ENCODE measurements at places on chromosomes 4 and X.
A peak's percentile ranks its signal among the peaks of the same experiment; 100 is the strongest.

- DNase-seq: no peak
These were observed 29.2 kb downstream of the LGI2 start for GRCh38 chr4:25001509-25001908.

DNA sequence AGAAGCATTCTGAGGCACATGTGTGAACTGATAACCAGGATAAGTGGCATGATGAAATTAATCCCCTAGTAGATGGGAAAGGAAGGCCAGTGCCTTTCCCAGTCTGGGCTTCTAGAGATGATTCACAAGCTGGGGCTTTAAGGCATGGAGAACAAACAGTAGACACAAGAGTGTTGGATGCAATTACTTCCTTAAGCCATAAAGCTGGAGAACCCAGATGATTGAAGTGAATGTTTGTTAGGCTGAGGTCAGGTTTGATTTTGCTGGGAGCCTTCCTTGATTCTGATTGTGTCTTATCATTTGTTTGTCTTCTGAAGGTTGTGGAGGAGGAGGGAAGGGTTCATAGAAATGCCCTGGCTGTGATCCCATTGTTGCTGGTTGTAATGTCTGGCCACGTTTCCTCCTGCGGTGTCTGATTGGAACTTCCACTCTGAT lies 125.2 kb downstream of the NHS start:
- no peak for DNase-seq

DNA sequence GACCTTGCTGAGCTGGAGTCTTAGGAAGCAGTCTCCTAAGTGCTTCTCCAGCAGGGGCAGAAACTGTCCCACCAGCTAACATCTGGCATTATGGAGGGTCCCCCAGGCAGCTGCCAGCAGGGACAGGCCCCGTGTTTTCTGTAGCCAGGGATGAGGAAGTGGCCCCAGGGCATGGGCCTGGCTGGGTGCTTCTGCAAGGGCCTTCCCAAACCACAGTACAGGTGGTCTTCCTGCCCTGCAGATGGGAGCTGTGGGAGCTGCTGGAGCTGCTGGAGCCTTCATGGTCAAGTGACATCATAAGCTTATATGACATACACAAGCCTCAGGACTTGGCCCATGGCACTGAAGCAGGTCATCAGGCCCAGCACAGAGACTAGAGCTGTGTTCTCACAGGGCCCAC lies 5.0 kb upstream of the MSANTD1 start:
- DNase-seq: no peak

DNA sequence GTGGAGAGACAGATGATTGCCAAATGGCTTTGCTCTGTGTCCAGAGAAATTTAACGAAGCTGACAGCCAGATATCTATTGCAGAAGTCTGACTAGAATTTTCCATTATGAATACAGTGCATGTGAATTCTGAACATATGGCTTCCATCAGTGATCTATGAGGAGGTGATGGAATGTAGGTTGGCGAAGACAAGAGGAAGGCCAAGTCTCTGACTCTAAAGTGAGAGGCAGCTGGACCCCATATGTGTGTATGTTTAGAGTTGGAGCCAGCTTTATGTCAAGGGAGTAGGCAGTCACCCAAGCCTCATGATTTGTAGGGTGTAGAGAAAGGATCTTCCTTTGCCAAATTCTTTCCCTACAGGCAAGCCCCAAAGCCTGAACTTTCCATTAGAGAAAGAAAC lies 76.2 kb upstream of the TEX13D start:
- peak; percentile 82 for DNase-seq

GRCh38 chr4:75107755-75108612 lies 175.1 kb downstream of the PARM1 start:
- DNase-seq: no peak

- no peak for DNase-seq
These were observed 58.5 kb upstream of the PABPC4L start for GRCh38 chr4:134260126-134260525.

GRCh38 chrX:1455948-1456280 lies 3.2 kb upstream of the ASMTL start:
- no peak for DNase-seq

- no peak for DNase-seq
These were observed 136.7 kb downstream of the ARHGAP24 start for GRCh38 chr4:85611661-85612060.

DNA sequence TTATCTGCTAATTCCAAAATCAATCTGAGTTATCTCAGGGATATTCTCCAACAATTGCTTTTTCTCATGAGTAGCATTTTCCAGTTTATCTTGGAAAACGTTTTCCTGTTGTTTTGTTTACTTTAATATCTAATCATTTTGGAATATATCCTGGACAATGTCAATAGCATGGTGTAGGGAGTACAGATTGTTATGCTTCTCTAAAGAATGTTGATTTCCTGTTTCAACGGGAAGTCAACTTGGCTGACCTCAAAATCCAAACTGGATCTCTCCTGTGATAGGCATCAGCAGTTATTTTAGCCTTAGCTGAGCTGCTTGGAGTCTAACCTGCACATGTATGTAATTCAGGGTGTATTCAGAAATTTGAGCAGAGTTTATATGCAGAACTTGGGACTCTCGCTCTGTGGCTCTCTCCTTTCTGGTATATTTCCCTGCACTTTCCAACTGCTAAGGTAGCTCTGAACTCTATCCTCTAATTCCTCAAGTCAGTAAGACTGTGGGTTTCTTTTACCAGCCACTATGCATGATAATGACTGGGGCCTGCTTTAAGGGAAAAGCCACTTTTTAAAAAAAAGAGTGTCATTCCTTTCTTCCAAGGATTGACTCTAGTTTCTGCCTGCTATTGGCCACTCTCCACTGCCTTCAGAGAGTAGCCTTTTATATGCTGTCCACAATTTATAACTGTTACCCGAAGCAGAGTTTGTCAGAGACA lies 7.7 kb downstream of the PRSS48 start:
- no peak for DNase-seq

DNA sequence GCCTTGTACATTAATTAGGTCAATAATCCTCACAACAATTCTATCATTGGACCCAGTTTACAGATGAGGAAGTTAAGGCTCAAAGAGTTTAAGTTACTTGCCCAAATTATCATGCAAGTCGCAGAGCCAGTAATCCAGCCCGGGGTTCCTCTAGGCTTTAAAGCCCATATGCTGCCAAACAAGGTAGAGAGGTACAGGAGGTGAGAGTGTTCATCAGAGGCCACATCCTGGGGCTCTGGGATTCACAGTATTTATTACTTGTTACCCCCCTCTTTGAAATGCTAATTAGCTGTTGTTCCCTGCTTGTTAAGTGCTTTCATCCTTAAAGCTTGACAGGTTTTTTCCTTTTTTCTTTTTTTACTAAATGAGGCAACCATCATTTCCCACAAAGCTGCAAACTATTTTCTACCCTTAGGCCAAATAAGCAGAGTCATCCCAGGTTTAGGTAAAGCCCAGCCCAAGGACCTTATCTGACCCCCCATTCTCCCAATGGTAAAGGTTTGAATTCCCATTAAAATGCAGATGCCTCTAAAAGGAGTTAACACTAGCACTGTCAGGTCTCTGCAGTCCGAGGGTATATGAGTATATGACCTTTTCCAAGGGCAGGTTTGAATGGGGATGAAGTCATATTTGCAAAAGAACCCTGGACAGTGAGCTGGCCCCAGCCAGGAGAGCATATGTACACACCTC lies 150.3 kb downstream of the SOX3 start:
- no peak for DNase-seq

- no peak for DNase-seq
These were observed 109.2 kb downstream of the MAPK10 start for GRCh38 chr4:86250619-86251018.

GRCh38 chr4:147110473-147111367 lies 165.1 kb upstream of the TTC29 start:
- no peak for DNase-seq

GRCh38 chrX:100745806-100746537 lies 14.1 kb upstream of the SYTL4 start:
- DNase-seq: no peak

- no peak for DNase-seq
These were observed 7.4 kb downstream of the EVC start for GRCh38 chr4:5718411-5718810.

GRCh38 chrX:30931920-30932319 lies 42.9 kb upstream of the TAB3 start:
- DNase-seq: no peak

GRCh38 chrX:18390941-18391538 lies 34.4 kb upstream of the CDKL5 start:
- peak; percentile 63 for DNase-seq

- no peak for DNase-seq
These were observed 589.1 kb downstream of the TRIML1 start for GRCh38 chr4:188728359-188728758.

DNA sequence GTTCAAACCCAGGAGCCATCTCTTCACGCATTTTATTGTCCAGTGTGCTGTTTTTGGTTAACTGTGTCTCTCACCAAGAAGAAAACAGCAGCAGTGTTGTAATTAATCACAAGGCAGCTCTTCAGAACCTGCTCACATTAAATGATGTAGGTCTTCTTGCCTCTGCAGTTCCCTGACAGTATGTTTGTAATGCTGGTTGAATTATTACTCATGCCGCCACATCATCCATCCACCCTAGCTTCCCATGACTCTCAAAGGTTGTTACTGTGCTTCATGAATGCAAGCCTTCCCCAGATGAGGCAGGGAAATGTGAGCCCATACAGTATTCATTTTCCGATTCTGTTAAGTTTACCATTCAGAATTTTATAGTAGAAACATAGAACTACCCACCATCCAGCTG lies 17.4 kb downstream of the TLR10 start:
- DNase-seq: no peak

GRCh38 chrX:45660477-45660876 lies 459.8 kb upstream of the DIPK2B start:
- DNase-seq: no peak

DNA sequence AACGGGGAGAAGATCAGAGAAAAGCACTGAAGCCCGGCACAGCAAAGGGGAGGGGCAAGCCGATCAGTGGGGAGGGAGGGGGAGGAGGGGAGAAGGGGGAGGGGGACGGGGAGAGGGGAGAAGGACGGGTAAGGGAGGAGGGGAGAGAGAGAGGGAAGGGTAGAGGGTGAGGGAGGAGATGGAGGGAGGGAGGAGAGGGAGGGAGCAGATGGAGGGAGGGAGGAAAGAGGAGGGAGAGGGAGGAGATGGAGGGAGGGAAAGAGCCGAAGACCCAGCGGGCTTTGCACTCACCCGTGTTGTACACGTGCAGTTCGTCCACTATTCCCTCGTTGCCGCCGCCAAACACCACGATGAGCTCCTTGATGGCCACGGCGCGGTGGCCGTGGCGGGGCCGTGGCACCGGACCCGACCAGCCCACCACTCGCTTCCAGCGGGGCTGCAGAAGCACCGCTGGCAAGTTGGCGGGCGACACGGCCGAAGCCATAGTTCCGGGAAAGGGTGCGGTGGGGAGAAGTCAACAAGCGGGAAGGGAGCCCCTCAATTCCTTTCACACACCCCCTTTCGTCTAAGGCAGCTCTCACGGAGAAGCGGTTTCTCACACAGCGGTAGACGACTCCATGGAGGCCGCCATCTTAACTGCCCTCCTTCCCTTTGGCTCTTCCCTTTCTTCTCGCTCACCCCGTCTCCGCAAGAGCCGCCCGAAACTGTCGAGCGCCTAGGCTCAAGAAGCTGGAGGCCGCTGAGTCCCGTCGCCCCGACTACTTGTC lies 1.1 kb downstream of the HCFC1 start:
- peak; percentile 70 for DNase-seq

DNA sequence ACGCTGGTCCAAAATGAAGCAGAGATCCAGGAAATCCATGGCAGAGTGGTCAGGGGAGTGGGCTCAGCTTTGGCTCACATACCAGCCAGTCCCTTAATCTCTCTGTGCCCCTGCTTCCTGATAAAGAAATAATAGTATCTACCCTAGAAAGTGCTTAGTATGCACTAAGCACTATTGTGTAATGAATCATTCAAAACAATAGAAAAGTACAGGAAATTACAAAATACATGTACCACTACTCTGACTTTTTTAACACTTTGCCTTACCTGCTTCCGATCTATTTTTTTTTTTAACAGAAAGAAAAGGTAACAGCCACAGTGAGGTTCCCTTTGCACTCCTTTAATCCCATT lies 49.9 kb downstream of the TBC1D9 start:
- DNase-seq: no peak

- DNase-seq: no peak
These were observed 188.3 kb upstream of the HCCS start for GRCh38 chrX:10922835-10923234.

- DNase-seq: no peak
These were observed 34.1 kb upstream of the NAF1 start for GRCh38 chr4:163200727-163201349.

GRCh38 chr4:61533140-61533539 lies 333.0 kb downstream of the ADGRL3 start:
- DNase-seq: no peak

DNA sequence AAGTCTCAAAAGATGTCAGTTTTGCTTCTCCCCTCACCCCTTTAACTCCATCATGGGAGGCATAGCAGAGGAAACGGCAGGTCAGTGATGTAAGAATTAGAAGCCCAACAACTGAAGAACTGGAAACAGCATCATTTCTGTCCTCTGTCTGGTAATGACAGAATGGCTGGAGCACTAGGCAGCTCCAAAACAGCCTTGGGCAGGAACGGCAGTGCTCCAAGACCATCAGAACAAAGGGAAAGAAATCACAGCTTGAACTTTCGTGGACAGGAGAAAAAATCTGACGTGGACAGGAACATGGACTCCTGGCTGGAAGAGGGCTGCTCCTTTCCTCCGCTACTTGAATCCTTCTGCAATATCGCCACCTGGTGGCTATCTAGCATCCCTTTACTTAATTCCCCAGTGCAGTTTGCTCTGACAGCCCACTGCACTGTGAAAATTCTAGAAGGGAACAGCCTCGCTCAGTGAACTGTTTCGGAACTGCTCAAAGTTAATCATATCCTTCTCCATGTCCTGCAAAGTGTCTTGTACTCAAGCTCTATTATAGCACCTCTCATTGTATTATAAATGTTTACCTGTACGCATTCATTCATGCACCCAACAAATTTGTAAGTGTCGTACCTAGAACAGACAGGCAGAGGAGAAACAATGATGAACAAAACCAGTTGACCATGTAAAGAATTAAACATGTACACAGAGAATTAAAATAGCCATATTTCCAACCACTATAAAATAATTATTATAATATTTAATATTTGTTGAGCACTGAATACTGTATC lies 20.4 kb downstream of the SLC25A53 start:
- DNase-seq: peak; percentile 74
